ENCODE measurements at places on chromosomes 2 and 18. TPM values are rescaled to one million over a fixed set of nuclear protein-coding genes. Genes with fewer than 3 reads are reported as not detected.

OSBPL6 gene
- total RNA-seq, result 0.10 TPM

KCNIP3 gene
- not detected for total RNA-seq

NOL4 gene
- total RNA-seq, result 1.8 TPM

C18orf54 gene
- 8.1 TPM for total RNA-seq

FABP1 gene
- 930 TPM for total RNA-seq

SP5 gene
- 86.9 TPM for total RNA-seq

REG3G gene
- not detected for total RNA-seq

DYNAP gene
- not detected for total RNA-seq

HOXD3 gene
- 0.08 TPM for total RNA-seq

SIX3 gene
- total RNA-seq, result not detected

MEIS1 gene
- total RNA-seq, result 6.0 TPM

YPEL5 gene
- total RNA-seq, result 12.7 TPM

AQP12A gene
- not detected for total RNA-seq

PLEK gene
- total RNA-seq, result not detected

NOSTRIN gene
- not detected for total RNA-seq

C2orf78 gene
- total RNA-seq, result not detected

TTR gene
- 42.2 TPM for total RNA-seq

GYPC gene
- total RNA-seq, result not detected

PROM2 gene
- total RNA-seq, result not detected

DSC3 gene
- 0.38 TPM for total RNA-seq

EIF5B gene
- total RNA-seq, result 66.4 TPM

ARPC2 gene
- 201 TPM for total RNA-seq

DNAH7 gene
- total RNA-seq, result 0.07 TPM

NIFK gene
- total RNA-seq, result 105 TPM

ANKRD44 gene
- 0.11 TPM for total RNA-seq

ALPG gene
- not detected for total RNA-seq

SULT1C2 gene
- 10.1 TPM for total RNA-seq

UGT1A5 gene
- total RNA-seq, result not detected

ZNF385B gene
- 4.0 TPM for total RNA-seq

MC4R gene
- total RNA-seq, result not detected

SPATA3 gene
- total RNA-seq, result not detected

BOD1L2 gene
- total RNA-seq, result not detected

CCDC148 gene
- total RNA-seq, result 0.73 TPM

HTR2B gene
- not detected for total RNA-seq

STK39 gene
- total RNA-seq, result 27.5 TPM

SPC25 gene
- 26.5 TPM for total RNA-seq

KCNS3 gene
- total RNA-seq, result not detected

PCGF1 gene
- total RNA-seq, result 14.2 TPM

FBXO36 gene
- 2.8 TPM for total RNA-seq

SMPD4 gene
- total RNA-seq, result 72.5 TPM

REG1B gene
- not detected for total RNA-seq

VIL1 gene
- 301 TPM for total RNA-seq

SOWAHC gene
- total RNA-seq, result 24.7 TPM

SNTG2 gene
- not detected for total RNA-seq

IL37 gene
- total RNA-seq, result not detected

FOXD4L1 gene
- total RNA-seq, result 0.14 TPM

CACNB4 gene
- 14.3 TPM for total RNA-seq

OSR1 gene
- 1.1 TPM for total RNA-seq

SLC14A1 gene
- not detected for total RNA-seq

TRABD2A gene
- 0.36 TPM for total RNA-seq

NTSR2 gene
- not detected for total RNA-seq

XRCC5 gene
- 454 TPM for total RNA-seq

CIB4 gene
- total RNA-seq, result not detected

ASXL3 gene
- not detected for total RNA-seq

FBLN7 gene
- total RNA-seq, result 0.95 TPM

HOXD13 gene
- not detected for total RNA-seq

SERPINE2 gene
- total RNA-seq, result 5.5 TPM

SCN3A gene
- total RNA-seq, result not detected
